Astrocyte (in vitro differentiated cells and primary cell): ENCODE measurements at places on chromosomes 7 and 10. TPM values are rescaled to one million over a fixed set of nuclear protein-coding genes. Genes with fewer than 3 reads are reported as not detected.
A peak's percentile ranks its signal among the peaks of the same experiment; 100 is the strongest.

The HELLS gene
- total RNA-seq, result 16.2 and 23.5 TPM in 2 replicates

GRCh38 chr10:73159038-73159648, 8.7 kb downstream of the ECD start:
- no peak for DNase-seq

GRCh38 chr10:34420273-34420672, 394.8 kb downstream of the PARD3 start:
- DNase-seq, result no peak

DNA sequence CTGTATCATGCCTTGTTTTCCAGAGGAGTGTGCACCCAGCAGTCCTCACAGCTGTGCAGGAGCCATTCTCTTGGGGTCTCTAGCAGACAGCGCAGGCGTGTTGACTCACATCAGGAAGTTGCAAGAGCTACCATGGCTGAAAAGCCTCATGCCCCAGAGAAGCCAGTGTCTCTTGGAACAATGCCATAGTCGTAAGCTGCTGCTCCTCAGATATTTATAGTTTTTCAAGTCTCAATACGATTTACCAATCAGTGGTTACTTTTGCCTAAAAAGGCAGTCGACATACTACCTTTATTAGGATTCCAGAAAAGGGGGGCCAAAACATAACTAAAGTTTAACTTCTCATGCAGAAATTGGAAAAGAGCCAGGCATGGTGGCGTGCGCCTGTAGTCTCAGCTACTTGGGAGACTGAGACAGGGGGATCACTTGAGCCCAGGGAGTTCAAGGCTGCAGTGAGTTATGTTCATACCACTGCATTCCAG, 407.7 kb downstream of the PARD3 start:
- DNase-seq, result peak; percentile 54

The BCL7B gene
- total RNA-seq, result 27.6 and 30.1 TPM in 2 replicates

The CCNJ gene
- 19.4 and 21.5 TPM in 2 replicates for total RNA-seq

The DRGX gene
- not detected in 2 replicates for total RNA-seq

DNA sequence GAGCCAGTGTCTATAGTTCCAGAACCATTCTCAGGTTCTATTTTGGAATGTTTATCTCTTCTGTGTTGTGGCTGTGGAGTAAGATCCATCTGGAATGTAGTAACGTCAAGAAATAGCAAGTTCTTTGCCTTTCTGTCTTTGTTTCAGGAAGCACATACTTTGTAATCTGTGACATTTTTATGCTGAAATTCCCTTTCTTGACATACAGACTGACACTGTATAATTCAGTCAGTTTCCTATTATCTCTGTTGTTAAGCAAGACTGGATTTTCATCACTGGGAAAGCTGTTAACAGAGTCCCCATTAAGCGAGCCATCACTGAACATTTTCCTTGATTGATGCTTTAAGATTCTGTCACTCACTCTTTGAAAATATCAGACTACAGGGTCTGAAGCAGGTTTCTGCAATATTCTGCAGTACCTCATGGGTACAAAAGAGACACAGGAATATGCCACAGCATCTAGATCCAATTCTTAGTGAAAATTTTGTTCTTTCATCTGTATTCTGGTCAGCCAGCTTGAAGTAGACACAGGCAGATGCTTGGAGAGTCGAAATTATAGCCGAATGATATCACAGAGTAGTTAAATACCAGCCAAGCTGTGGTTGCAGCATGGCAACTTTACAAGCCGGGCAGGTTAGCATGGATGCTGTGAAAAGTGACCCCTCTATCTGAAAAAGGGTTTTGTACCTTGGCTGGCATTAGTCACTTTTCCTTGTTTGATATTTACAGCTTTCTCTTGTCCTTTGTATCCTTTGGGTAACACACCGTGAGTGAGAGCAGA, 62.6 kb downstream of the CACNB2 start:
- no peak for DNase-seq

DNA sequence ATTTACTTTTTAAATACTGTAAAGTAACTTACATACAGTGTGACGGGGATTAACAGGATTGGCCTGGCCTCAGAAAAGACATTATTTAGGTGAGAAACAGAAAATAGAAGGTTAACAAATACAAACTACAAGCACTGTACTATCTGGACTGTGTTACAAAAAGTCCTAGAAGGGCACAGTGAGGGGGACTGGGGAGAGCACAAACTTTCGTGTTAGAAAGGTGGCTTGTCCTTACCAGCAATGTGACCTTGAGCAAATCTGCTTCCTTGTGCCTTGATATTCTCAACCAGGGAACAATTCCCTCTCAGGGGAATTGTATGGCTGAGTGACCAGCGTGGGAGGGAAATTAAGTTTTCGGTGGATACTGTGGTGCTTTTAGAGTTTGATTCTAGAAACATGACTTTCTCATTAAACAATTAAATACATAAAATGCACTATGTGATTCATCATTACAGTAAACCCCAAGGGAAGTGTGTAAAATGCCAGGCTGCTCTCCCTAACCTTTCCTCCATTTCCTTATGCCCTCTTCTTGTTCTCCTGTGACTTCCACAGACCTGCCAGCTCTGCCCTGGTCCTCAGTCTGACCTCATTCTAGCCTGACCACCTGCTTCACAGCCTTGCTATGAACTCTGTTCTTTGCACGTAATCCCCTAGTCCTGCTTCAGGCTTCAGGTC, 57.7 kb downstream of the OSBPL3 start:
- DNase-seq, result no peak

The GDF2 gene
- not detected in 2 replicates for total RNA-seq

- no peak for DNase-seq
Measured at GRCh38 chr7:152097330-152097729, 71.9 kb downstream of the GALNT11 start.

DNA sequence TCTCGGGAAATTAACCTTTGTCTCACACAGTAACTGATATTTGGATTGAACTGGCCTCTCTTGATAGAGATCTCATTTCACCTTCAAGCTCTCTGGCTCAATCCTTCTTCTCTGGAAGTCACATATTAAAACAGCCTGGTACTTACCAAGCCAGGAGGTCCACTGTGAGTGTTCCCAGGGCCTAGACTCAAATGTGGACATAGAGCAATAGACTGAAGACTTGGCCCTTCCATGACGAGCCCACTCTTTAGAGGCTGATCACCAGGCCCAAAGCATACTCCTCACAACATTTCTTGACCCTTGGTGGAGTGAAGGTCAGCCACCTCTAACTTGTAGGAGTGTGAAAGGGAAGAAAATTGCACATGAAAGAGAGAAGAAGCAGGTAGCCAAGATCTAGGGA, 38.5 kb downstream of the COL1A2 start:
- DNase-seq, result no peak

DNA sequence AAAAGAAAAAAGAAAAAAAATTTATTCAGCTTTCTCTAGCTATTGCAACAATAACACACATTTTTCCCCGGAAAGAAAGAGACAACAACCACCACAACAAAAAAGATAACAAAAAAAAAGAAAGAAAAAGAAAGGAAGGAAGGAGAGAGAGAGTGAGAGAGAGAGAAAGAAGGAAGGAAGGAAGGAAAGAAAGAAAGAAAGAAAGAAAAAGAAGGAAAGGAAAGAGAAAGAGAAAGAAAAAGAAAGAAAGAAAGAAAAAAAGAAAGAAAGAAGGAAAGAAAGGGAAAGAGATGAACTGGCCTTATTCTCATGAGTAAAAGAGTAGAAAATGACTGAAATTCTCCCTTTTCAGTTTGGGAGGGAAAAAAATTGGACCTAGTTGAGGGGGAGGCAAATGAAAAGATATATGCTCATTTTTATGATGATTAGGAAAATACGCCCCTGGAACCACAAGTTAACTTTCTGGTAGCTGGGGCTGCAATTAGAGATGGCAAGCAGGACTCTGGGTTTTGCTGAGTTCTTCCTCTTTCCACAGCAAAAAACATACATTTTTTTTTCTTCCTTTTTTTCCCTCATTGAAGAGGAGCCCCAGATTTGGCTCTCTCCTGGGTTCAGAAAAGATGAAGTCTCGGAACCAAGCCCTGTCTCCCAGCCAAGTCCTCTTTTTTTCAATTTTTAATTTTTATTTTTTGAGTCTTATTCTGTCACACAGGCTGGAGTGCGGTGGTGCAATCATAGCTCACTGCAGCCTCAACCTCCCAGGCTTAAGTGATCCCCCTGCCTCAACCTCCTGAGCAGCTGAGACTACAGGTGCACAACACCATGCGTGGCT, 12.6 kb upstream of the PRDX3 start:
- no peak for DNase-seq

- DNase-seq, result no peak
Measured at GRCh38 chr7:135706038-135706742, 21.8 kb downstream of the SLC13A4 start.

The TMEM196 gene
- not detected in 2 replicates for total RNA-seq

- DNase-seq, result peak; percentile 7
Measured at GRCh38 chr10:120336911-120337540, 120.0 kb upstream of the PLPP4 start.

The MEIG1 gene
- total RNA-seq, result 0.43 and 0.53 TPM in 2 replicates

- DNase-seq, result peak; percentile 36
Measured at GRCh38 chr7:27933671-27934565, 194.0 kb downstream of the TAX1BP1 start.

DNA sequence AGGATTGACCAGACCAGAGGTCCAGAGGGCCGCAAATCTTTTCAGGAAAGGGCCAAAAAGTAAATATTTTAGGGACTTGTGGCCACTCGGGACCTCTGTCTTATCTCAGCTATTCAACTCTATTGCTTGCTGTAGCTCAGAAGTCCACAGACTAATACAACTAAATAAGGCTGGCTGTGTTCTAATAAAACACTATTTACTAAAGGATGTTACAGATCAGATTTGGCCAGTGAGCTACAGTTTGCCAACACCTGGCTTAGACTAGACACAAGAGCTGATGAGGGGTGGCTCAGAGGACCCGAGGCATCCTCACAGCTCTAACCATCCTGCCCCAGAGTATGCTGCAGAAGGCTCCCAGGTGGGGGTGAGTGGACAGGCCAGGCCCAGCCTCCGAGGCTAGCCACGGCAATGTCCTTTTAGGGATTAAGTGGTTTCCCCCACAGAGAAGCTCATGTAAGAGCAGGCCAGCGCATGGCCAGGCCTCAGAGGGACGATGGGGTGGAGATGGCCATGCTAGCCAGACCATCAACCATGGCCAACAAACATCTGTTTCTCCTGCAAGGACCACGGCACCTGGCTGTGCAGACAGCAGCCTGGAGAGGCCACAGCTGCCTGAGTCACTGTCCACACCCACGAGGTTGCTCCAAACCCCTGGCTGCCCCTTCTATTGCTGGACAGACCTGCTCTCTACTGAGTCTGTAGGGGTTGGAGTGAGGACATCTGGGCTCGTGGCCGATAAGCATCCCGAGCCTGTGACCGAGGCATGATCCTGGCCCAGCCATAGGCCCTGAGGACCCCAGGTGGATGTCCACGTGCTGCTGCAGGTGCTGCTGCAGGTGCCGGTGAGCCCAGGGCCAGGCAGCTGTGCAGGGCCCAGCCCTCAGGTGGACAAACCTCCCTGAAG, 76.5 kb downstream of the AFAP1L2 start:
- DNase-seq, result no peak

GRCh38 chr10:102109166-102110116, 10.7 kb downstream of the LDB1 start:
- DNase-seq, result no peak

GRCh38 chr7:78134256-78134655, 335.7 kb downstream of the PHTF2 start:
- peak; percentile 42 for DNase-seq

The DNA2 gene
- 4.8 and 5.8 TPM in 2 replicates for total RNA-seq

DNA sequence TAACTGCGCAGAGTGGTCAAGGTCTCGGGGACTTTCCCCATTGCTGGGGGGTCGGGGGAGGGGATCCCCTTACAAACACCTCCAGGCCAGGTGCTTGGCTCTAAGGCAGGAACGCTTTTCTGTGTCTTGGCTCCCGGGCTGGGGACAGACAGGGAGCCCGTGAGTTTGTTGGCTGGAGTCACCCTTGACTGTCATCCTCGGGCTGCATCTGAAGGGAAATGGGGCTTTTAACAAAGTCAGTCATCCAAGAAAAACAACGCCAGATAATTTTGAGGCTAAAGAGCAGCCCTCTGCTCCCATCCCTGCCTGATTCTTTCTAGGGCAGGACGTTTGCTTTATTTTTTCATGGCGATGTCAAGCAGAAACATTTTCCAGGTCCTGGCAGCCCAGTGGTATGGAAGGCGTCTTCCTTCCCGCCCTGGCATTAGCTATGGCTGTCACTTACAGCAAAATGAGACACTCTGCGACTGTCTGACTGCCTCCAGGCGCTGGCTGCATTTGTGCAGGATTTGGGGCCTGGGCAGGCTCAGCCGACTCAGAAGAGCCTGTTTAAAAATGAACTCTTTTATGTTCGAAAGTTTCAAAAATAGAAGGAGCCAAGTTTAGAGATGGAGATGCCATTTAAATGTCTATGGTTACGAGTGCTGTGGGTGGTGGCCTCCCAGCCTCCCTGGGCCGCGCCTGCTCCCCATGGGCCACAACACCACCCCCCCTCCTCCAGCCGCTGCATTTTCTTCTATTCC, 54.7 kb upstream of the TNS3 start:
- DNase-seq, result no peak

DNA sequence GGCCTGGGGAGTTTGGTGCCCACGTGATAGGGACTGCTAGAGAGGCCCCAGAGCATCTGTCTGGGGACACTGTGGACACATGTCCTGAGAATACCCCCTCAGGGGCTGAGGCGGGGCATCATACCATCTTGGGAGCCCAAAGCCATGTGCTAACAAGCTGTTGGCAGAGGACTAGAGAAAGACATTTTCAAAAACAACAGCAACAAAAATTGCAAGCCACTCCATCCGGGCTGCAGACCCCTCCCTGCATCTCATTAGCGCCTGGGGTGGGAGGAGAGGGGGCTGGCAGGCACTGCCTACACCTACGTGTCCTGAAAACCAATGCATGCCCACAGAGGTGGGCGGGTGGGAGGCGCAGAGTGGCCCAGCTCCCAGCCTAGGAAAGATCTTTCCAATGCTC, 507.4 kb upstream of the PODXL start:
- no peak for DNase-seq

DNA sequence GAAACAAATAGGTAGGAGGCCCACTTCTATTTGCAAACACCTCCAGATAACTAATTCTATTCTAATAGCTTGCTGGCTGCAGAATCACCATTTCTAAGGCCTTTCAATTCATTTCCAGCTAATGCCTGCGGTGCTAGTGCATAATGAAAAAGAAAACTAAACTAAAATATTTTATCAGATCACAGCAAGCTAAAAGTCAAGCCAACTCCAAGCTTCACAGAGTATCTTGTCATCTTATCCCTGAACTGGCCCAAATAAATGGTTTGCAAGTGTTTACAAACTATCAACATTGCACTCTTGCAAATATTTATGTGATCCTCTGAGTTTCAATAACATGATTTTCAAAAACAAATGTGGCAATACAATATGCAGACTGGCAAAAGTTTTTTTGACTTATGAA, 166.0 kb downstream of the IPMK start:
- DNase-seq, result no peak

The BAZ1B gene
- 61.0 and 62.5 TPM in 2 replicates for total RNA-seq

The SMARCD3 gene
- total RNA-seq, result 47.7 and 50.0 TPM in 2 replicates

- DNase-seq, result no peak
Measured at GRCh38 chr7:103651593-103652377, 205.8 kb upstream of the SLC26A5 start.

GRCh38 chr10:132272231-132272971, 35.3 kb downstream of the STK32C start:
- DNase-seq, result peak; percentile 70

The FAM241B gene
- 3.1 and 4.4 TPM in 2 replicates for total RNA-seq

GRCh38 chr10:89637113-89637512, 7.9 kb downstream of the PANK1 start:
- DNase-seq, result no peak

- no peak for DNase-seq
Measured at GRCh38 chr10:72310636-72311035, 36.9 kb downstream of the DDIT4 start.
